ENCODE measurements at places on chromosomes 4 and X.

- no peak for DNase-seq
Observed at GRCh38 chrX:44914532-44915198, 41.7 kb downstream of the KDM6A start.

DNA sequence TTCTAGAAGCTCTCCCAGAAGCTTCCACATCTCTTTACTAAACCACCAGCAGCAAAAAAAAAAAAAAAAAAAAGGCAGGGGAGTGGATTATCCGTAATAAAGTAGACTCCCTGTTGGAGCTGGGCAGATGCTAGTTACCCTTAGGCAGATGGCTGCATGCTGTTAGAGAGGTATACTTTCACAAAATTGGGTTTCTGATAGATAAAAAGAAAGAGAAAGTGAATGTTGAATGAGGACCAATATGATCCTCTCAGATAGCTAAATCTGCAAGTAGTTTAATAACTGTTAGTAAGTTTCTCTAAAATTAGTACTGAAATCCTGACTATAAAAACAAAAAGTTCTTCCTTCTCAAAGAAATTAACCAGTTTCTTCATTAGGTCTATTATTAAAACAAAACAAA lies 195.4 kb downstream of the ANAPC10 start:
- DNase-seq = no peak

DNA sequence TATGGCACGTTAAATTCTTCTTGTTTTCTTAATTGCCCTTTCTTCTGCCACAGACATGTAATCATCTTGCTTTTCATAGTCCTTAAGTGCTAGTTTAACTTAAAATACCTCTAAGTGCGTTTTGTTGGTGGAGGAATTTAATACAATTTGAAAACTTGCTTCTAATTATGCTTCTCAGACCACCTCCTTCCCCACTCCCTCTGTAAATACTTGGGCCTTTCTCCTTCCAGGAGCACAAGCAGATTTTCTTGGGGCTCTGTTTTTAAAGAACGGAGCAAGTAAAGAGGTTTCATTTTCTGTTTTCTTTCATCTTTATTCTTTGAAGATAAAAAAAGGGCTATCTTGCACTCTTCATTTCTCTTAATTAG lies 559 bp upstream of the PCDH18 start:
- no peak for DNase-seq

DNA sequence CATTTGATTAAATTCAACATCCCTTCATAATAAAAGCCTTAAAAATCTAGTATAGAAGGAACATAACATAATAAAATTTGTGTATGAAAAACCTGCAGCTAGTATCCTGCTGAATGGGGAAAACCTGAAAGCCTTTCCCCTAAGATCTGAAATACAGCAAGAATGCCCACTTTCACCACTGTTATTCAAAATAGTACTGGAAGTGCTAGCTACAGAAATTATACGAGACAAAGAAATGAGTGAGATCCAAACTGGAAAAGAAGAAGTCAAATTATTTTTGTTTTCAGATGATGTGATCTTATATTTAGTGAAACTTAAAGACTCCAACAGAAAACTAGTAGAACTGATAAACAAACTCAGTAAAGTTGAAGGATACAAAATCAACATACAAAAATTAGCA lies 152.9 kb downstream of the RTL3 start:
- DNase-seq = no peak

GRCh38 chr4:56655627-56656345 lies 25.3 kb downstream of the HOPX start:
- peak; percentile 53 for DNase-seq

- DNase-seq = no peak
Observed at GRCh38 chrX:20221902-20222301, 44.8 kb downstream of the RPS6KA3 start.

DNA sequence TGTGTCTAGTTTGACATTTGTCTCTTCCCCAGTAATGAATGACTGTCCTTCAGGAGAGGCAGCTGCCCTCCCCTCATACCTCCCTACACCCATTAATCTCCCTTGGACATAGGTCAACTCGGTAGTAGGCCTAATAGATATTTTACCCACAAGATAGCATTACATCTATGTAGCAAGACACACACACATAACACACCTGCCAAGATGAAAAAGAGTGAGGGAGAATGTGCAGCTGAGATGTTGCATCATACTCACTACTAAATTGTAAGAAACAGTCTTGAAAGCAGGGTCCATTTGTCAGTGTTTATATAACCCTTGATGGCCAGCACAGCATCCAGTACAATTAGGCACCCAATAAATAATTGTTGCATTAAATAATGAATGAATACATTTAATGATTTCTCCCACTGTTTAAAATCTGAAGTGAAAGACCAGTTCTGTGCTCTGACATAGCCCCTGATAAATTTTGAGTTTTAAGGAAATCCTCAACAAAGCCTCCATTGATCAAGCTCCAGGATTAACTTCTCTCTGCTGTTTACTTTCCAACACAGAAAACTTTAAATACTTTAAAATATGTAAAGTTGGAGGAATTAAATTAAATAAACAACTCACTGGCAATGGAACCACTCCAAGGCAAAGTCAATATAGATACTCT lies 440.8 kb upstream of the RASGEF1B start:
- no peak for DNase-seq

GRCh38 chr4:94527556-94528233 lies 76.0 kb downstream of the PDLIM5 start:
- DNase-seq = no peak

DNA sequence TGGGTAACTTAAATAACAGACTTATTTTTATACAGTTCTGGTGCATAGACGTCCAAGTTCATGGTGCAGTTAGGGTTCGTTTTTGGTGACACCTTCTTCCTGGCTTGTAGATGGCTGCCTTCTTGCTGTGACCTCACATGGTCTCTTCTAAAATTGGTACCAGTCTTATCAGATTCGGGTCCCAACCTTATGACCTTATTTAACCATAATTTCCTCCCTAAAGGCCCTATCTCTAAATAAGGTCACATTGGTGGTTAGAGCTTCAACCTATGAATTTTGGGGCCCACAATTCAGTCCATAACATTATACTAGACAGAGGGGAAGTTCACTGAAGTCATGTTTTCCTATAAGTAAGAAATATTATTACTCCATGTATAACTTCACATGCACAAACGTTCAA lies 128.0 kb downstream of the CFAP299 start:
- DNase-seq = no peak

DNA sequence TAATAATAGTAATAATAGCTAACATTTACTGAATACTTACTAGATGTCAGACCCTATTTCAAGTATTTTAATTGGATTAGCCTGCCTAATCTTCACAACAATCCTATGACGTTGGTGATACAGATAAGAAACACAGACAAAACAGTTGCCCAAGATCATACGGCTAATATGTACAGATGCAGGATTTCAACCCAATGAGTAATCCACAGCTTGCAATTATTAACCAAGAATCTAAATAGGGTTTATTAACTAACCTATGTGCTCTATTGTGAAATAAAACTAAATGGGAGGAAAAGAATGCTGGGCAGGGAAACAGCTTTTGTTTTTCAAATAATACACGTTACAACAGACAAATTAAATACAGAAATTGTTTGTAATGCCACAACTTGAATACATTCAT lies 23.4 kb downstream of the FBXO8 start:
- no peak for DNase-seq

DNA sequence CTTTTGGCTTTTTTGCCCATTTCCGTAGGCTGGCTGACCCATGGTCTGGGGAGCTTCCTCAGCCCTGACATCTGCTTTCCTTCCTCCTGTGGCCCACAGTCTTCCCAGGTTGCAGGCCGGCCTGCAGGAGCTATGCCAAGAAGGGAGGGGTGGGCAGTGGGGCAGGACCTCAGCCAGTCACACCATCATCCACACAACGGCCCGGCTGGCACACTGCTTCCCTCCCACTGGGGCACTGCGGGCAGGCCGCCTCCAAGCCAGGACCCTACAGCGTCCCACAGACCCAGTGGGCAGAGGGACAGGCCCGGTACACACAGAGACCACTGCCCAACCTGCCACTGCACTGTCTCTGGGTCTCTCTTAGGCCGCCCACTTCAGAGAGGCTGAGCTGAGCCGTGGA lies 38.0 kb downstream of the CTBP1 start:
- peak; percentile 41 for DNase-seq

- no peak for DNase-seq
Observed at GRCh38 chr4:163534056-163534455, 39.6 kb downstream of the TMA16 start.

DNA sequence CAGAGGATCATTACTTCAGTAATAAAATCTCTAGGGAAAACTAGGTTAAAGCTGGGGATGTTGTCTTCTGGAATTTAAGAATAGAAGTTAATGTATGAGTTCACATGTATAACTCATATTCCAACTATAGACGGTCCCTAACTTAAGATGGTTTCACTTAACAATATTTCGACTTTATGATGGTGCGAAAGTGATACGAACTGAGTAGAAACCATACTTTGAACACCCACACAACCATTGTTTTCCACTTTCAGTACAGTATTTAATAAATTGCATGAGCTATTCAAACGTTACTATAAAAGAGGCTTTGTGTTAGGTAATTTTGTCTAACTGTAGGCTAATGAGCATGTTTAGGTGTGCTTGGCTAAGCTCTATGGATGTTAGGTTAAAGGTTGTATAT lies 38.7 kb downstream of the CCSER1 start:
- no peak for DNase-seq

GRCh38 chrX:65707151-65707550 lies 39.7 kb downstream of the MSN start:
- DNase-seq = no peak

DNA sequence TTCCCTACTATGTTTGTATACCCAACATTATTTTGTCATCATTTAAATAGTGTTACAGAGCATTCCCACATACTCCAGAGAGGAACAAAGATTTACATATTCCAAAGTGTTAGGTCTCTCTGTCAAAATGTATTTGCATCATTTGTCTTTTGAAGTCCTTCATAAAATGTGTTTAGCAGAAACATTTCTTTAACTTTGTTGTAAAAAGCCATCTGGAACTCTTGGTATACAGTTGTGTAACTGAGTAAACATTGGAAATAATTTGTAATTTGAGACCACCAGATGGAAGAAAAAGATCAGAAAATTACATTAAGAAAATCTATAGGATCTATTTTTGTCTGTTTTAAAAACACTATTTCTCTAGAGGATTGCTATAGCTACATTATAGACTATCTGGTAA lies 56.6 kb upstream of the ALB start:
- DNase-seq = no peak

GRCh38 chrX:14056206-14056605 lies 26.5 kb upstream of the GEMIN8 start:
- DNase-seq = no peak

GRCh38 chrX:15843960-15844359 lies 10.7 kb downstream of the AP1S2 start:
- DNase-seq = no peak

DNA sequence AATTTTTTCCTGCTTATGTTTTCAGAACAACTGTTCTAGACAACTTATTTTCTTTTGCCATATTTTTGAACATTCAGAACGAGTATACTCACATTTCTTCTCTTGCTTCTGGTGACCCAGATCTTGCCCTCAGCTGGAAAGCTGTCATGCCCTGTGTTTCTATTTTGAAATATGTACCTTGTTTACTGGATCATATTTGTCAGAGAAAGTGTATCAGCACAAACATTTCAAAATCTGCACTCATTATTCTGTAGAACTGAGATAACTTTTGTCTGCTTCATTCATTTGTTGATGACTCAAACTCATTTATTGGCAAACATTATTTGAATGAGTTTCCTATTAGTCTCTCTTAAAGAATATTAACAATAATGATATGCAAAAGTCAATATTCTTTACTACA lies 46.2 kb upstream of the FAM9A start:
- DNase-seq = no peak

DNA sequence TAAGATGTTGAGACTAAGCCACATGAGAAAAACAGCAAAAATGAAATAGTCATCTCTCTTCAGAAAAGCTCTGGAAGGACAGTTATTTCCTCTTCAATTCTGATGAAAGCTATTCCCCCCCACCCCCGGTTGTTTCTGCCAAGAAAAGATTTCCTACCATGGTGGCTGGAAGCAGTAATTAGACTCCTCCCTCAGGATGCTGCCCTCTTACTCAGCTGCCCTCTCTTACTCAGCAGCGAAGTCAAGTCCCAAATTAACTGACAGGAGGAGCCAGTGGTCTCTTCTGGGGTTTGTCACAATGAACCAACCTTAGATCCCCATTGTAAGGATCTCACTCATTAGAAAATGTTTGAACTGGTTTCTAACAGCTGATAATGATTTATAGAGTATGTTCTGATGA lies 38.0 kb downstream of the GPM6B start:
- DNase-seq = no peak

GRCh38 chr4:99722006-99722405 lies 64.4 kb upstream of the C4orf54 start:
- no peak for DNase-seq

DNA sequence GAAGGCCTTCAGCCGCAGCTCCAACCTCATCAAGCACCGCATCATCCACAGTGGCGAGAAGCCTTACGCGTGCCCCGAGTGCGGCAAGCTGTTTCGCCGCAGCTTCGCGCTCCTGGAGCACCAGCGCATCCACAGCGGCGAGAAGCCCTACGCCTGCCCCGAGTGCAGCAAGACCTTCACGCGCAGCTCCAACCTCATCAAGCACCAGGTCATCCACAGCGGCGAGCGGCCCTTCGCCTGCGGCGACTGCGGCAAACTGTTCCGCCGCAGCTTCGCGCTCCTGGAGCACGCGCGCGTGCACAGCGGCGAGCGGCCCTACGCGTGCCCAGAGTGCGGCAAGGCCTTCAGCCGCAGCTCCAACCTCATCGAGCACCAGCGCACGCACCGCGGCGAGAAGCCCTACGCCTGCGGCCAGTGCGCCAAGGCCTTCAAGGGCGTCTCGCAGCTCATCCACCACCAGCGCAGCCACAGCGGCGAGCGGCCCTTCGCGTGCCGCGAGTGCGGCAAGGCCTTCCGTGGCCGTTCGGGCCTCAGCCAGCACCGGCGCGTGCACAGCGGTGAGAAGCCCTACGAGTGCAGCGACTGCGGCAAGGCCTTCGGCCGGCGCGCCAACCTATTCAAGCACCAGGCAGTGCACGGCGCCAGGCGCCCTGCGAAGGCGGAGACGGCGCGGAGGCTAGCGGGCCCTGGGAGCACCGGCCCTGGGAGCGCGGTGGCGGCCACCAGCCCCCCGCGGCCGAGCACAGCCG lies 9.8 kb downstream of the ZFP92 start:
- no peak for DNase-seq

DNA sequence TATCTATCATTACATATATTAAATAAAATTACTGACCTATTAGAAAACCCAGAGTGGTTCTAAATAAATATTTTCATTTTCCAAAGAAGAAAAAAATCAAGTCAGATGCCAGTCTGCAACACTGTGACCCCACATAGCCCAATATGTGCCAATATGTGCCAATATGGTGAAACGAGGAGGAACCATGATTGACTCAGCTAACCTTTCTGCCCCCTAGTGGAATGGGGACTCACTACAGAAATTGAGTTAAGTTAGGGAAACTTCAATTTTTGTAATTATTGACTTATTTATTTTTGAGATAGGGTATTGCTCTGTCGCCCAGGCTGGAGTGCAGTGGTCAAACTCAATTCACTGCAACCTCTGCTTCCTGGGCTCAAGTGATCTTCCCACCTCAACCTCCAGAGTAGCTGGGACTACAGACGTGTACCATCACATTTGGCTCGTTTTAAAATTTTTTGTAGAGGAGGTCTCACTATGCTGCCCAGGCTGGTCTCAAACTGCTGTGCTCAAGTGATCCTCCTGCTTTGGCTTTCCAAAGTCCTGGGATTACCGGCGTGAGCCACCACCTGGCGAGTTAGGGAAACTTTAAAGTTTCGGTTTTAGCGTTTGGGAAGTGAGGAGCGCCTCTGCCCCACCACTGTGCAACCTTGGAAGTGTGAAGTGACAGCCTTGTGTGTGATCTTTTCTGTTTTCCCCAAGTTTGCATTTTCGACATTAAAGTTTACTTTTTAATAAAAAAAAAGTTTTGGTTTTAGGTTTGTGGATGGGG lies 116.8 kb upstream of the SHISA3 start:
- DNase-seq = no peak

Measured in left hindlimb (tissue), 1 donor.